ENCODE measurements at places on chromosomes 7 and 10.

DNA sequence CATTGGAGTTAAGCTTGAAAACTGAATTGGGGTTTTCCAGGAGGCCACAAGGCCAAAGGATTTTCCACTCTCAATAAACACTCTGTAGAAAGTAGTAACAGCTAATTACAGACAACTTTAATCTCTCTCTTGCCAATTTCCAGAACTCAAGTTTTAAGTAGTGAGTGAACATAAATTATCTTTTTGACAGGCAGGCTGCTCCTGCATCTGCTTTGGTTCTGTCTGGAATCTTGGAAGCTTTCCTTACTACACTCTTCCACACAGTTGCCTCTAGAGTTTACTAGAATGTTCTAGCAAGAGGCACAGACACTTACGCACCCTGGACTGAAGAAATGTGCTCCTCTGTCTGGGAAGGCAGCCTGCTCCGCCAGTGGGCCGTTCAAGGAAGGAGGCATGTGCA is 90.5 kb upstream of the WAC start:
- DNase-seq = no peak

DNA sequence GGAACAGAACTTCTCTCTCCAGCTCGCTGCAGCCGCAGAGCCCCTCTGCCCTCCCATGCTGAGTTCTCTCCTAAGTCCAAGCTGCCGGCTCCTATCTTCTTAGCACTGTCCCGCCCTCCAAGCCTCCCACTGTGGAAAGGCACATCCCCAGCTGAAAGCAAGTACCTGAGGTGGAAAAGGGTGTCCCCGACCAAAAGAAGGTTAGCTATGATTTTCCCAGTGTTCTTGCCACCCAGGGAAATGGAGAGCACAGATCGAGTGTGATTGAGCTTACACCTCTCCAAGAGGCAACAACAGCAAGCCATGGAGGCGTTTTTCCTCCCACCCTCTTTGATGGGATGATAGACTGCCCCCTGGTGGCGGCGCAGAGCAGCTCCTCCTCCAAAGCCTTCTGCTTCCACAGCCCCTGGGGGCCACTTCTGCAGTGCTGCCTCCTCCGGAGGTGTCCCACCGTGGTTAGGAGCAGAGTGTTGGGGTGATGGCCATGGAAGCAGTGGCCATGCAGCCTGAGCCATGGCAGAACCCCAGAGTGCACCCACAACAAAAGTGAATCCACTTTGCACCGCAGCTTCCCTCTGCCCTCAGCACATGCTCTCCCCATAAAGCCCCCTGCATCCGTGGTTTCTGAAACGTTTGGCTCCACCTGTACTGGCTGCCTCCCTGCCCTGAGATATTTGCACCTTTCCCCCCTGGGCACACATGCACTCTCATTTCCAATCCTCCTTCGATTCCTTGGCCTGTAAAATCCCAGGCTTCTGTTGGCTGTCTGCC is 143.1 kb upstream of the STK17A start:
- peak; percentile 82 for DNase-seq

GRCh38 chr10:64573623-64574325 is 1052.6 kb downstream of the REEP3 start:
- no peak for DNase-seq

DNA sequence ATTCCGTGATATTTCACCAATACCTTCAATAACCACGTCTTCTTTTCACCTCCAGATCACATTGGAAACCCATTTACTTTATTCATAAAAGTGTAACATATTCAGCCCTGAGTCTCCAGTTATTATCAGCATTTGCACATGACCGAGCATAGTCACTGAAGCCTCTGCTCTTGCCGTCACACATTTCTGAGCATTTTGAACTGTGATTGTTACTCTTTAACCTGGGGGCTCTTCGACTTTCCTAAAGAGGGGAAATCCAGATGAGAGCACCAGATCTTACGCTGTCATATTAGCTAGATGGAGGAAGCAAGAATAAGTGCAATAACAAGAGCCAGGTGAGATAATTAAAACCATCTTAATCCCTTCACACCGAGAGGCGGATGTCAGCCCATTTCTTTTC is 260.0 kb upstream of the NRP1 start:
- no peak for DNase-seq

DNA sequence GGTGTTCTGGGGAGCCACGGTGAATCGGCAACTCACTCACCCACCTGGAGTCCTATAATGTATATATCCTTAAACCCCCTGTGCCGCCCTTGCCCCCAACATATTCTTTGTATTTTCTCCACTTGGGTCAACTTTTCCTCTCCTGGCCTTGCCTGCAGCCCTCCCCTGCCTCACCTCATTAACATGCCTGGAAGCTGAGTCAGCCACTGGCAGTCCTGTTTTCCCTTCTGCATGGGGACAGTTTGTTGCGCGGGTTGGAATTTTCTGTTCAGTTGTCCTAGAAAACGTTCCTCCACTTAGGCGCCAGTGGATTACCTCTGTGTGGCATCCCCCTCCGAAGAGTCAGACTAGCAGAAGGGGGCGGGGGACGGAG is 97.4 kb downstream of the C10orf105 start:
- DNase-seq = peak; percentile 83
